Stimulated activated CD4-positive, alpha-beta T cell treated with anti-CD3 and anti-CD28 coated beads, Interleukin-4, amount 100 ng/mL, for 48 hours (primary cell): ENCODE measurements at places on chromosomes 7 and 10.
A peak's percentile ranks its signal among the peaks of the same experiment; 100 is the strongest.

- DNase-seq, result peak; percentile 80
Observed at GRCh38 chr10:8054494-8055407, at the start of gene GATA3. GATA3 (plus strand) TSS chr10:8054688; CDS start chr10:8055656, 968 bp downstream.

DNA sequence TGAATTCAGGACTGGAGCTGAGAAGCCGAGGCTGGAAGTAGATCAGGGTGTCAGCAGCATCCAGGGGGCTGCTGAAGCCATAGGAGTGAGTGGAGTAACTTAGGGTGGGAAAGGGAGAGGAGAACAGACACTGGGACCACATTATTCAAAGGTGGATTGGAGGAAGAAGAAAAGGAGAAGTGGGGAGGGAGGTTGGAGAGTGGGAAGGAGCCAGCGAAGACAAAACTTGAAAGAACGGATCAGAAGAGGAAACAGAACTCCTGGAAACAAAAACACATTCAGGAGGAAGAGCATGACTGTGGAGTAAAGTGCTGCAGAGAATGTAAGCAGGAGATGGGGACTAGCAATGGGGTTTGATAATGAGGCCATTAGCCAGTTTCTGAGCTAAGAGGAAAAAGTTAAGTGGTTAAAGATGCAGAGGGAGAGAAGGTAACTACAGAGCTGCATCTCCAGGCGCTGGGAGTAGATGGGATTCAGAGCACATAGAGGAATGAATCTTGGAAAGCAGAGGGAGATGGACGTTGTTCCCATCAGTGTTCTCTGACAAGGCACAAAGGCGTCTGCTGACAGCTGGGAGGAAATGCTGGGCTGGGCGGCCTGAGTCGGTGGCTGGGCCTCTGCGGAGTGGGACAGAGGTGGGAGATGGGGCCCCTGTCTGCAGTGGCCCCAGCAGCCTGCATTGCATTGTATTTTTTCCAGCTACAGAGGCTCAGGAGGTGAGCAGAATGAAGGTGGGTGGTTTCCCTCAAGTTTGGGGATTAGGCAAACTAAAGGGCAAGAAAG, 63.1 kb upstream of the LEP start:
- DNase-seq, result no peak

GRCh38 chr10:62396864-62397263, 22.7 kb downstream of the ZNF365 start:
- no peak for DNase-seq

DNA sequence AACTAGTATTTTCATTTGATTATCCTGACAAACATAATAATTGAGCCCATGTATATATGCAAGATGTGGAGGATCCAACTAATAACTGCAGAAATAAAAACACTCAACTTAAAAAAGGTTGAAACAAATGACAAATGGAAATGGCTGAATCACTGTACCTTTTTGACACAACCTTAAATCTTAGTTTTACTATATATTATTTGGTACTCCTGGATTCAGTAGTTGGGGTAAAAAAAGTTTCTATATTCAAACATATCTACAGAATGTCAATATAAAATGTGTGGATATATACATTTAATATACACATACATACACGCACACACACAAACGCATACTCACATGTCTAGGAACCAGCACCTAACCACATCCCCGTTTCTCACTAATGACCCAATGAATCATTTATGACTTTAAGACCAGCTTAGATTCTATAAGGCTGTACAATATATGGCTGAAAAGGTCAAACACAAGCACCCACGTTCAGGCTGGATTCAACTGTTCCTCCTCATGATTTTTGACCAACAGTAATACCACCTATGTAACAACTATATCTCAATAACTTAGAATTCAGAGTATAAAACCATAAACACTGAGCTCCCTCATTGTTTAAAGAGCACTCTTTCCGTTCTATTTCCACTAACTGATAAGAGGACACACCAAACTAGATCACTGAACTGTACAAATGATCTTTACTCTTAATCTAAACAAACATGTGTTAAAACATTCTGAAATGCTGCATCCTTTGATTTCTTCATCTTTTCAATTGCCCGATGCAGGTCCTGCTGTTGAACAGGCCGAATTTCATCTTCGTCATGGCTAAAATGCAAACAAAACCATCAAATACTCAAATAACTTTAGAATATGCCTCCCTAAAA, 63.8 kb downstream of the ATAD1 start:
- no peak for DNase-seq

GRCh38 chr10:114337510-114338462, 66.5 kb downstream of the AFAP1L2 start:
- DNase-seq, result no peak

GRCh38 chr10:116490028-116490662, 55.6 kb upstream of the PNLIP start:
- DNase-seq, result no peak

GRCh38 chr10:51760864-51761640, 61.7 kb upstream of the CSTF2T start:
- no peak for DNase-seq

- DNase-seq, result no peak
Observed at GRCh38 chr7:159084069-159084801, 60.4 kb downstream of the VIPR2 start.

DNA sequence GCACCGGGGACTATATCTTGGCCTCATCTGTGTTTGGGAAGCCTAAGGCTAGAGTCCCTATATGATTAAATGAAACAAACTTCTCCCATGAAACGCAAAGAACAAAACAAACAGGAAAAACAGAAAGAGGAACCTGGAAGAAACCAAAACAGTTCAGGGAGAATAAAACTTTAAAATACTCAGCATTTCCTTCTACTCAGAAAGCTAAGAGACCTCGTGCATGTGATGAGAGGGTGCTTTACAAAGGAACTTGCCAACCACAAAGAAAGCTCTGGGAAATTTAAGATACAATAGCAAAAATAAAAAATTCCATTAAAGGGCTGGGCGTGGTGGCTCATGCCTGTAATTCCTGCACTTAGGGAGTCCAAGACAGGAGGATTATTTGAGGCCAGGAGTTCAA, 6.9 kb downstream of the PILRA start:
- DNase-seq, result no peak

DNA sequence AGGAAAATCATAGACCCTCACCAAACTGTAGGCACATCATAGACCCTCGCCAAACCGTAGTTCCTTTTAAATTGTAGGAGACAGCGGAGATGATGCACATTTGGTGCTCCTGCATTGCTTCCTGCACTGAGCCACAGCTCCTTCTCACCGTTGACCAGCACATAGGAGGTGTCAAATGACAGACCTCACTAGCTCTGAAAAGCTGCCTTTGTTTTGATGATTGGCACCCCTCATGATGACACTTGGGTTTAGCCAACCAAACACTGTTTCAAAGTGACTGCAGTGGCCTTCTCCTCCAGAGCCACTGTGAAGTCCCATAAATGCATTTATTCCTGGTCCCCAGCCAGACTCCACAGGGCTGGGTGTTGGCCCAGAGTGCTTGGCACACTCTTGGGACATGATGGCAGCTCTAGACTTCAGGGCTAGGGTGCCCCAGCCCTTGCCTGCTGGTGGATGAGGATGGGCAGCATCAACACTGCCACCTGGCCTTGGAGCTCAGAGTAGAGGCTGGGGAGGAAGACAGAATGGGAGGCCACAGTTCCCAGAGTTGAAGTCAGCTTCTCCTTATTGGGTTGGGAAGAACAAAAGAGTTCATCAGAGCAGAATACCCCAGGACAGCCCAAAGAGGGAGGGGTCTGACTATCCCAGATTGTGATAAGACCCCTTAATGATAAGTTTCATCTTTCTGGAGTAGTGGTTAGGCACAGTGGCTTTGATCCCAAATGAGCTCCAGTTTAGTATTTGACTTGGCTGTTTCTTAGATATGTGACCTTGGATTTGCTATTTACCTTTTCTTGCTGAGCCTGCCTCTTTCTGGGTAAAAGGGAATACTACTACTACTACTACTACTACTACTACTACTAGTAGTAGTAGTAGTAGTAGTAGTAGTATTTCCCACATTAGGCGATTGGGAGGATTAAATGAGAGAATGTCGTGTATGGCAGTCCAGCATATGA, 75.3 kb downstream of the MTPN start:
- DNase-seq, result no peak

GRCh38 chr7:818031-818699, 14.1 kb upstream of the SUN1 start:
- DNase-seq, result no peak

GRCh38 chr7:38317515-38317914, 44.1 kb upstream of the TARP start:
- no peak for DNase-seq

GRCh38 chr7:44289341-44290251, 35.8 kb downstream of the CAMK2B start:
- no peak for DNase-seq

DNA sequence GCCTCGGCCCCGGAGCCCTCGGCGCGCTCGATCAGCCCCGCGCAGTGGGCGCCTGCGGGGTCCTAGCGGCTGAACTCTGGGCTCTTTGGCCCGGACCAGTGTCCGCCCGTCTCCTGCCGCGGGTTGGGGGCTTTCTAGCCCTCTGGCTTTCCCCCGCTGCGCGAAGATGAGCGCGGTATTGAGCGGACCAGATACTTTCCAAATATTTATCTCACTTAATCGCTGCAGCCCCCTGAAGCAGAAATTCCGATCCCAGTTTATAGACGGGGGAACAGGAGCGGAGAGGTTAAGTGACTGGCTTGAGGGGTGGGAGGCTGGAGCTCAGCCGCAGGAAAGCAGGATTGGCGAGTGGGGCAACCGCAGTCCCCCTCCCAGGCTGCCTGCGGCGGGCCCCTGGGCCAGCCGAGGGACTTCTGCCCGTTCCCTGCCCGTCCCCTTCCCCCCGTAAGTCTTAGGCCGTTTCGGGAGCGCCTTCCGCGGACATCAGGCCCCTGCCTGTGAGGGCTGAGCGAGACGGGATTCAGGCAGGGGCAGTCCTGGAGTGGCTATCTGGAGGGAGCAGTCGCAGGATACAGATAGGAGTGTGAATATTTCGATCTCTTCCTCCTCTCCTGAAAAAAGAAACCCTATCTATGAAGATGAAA, 565 bp downstream of the STRIP2 start:
- DNase-seq, result no peak

- DNase-seq, result no peak
Observed at GRCh38 chr10:29860166-29860565, 199.2 kb downstream of the JCAD start.

DNA sequence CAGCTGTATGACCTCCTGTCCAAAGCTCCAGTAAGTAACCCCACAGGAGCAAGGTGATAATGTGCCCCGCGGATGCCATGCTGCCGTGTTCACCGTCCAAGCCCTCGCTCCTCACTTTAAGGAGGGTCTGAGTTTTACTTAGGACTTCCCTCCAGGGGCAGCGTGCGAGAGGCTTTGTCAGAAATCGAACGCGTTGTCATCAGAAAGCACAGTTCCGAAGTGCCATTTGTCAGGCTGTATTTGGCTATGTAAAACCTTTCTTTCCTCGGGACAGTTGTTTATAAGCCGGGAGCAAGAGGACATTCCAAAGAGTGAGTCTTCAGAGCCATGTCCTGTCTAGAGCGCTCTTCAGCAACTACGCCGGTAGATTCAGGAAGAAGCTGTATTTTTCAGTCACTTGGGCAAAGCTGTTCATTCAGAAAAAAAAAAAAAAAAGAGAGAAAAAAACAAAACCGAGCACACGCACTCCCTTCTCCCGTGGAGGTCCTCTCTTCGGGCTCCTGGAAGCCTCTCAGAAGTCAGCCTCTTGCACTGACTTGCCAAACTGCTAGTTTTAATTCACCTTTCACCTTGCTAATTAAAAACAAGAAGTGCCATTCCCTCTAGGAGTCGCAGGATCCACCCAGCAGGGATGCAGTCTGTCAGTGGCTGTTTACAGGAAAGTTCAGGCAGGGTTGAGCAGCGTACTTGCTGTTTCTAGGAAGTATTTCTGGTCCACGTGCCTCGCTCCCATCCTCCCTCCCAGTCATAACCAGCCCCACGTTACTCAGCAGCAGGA, at the start of gene SEMA3E:
SEMA3E (minus strand) TSS at position 676 of the 778 bp plus-strand sequence.
- no peak for DNase-seq

- DNase-seq, result no peak
Observed at GRCh38 chr10:108469940-108470339, 1305.4 kb upstream of the SORCS1 start.

DNA sequence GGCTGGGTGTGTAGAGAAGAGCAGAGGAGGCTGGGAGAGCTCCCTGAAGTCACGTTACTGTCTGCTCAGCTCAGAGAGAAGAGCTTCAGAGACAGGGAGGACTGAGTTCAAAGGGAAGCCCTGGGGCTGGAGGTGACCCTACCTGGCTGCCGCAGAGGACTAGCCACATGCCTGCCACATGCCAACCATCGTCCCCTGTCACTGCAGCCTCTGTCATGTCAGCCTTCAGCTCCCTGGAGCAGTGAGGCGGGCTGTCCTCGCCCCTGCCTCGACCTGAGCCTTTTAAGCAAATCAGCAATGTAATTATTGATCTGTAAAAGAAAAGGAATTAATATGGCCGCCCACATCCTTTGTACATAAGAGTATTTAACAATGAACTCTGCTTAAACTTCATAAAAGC, 89.3 kb upstream of the RET start:
- DNase-seq, result no peak

DNA sequence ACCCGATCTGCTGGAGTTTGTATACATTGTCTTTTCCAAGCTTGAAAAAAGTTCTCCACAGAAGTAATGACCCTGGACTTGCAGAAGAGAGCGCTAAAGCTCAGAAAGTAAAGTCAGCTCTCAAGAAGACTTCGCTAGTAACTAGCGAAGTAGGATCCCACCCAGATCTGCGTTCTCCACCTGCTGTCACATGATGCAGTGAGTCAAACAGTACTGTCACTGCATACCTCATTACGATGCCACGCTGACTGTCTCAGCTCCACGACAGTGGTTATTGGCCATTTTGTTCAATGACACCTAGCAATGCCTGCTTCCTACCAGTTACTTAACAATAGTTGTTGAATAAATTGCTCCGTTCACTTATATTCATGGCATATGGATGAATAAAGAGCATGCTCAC, 29.7 kb upstream of the SEC61G start:
- no peak for DNase-seq

DNA sequence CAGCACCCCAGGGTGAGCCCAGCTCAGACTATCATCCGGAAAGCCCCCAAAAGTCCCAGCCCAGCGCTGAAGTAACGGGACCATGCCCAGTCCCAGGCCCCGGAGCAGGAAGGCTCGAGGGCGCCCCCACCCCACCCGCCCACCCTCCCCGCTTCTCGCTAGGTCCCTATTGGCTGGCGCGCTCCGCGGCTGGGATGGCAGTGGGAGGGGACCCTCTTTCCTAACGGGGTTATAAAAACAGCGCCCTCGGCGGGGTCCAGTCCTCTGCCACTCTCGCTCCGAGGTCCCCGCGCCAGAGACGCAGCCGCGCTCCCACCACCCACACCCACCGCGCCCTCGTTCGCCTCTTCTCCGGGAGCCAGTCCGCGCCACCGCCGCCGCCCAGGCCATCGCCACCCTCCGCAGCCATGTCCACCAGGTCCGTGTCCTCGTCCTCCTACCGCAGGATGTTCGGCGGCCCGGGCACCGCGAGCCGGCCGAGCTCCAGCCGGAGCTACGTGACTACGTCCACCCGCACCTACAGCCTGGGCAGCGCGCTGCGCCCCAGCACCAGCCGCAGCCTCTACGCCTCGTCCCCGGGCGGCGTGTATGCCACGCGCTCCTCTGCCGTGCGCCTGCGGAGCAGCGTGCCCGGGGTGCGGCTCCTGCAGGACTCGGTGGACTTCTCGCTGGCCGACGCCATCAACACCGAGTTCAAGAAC, 1.1 kb downstream of the VIM start:
- DNase-seq, result peak; percentile 47
